ENCODE measurements at places on chromosomes 6 and 20. TPM values are rescaled to one million over a fixed set of nuclear protein-coding genes. Genes with fewer than 3 reads are reported as not detected.

GRCh38 chr6:12200761-12201160, 89.4 kb upstream of the EDN1 start:
- DNase-seq: no peak

GRCh38 chr6:118134736-118135135, 227.7 kb downstream of the SLC35F1 start:
- no peak for DNase-seq

DNA sequence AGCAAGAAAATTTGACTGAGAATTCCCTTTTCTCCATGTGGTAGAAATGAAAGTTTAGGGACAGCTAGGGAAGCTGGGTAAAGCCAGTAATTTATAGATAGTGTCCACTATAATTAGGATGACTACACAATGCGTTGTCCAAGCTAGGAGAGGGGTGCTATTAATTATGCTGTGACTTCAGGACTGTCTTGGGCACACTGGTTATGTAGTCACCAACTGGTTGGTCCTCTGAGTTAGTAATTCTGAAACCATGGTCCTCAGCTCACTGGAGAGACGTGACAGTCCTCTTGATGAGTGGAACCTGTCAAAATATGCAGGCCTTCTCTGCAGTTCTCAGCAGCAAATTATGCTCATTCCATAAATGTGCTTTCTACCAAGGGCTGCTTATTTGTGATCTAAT, 94.6 kb upstream of the ENPP5 start:
- DNase-seq: no peak

- peak; percentile 99 for DNase-seq
These were observed 8.7 kb upstream of the PMEPA1 start for GRCh38 chr20:57718490-57719009.

- no peak for DNase-seq
These were observed 36.9 kb downstream of the PANK2 start for GRCh38 chr20:3925899-3926638.

DNA sequence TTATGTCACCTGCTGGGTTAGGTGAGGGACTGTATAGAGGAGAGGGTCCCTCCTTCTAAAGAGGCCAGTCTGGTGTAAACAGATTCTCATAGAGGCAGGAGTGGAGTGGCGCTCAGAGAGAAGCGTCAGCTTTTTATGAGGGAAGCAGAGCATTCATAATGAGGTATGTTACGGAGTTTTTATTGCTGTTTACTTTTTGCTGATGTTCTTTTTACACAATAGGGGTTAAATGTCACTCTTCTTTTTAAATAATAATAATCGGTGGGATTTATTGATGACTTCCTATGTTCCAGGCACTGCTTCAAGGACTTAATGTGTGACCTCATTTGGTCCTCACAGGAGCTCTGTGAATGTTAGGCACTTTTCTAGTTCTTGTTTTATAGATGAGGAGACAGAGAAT, 79.9 kb downstream of the L3MBTL3 start:
- DNase-seq: no peak

MYT1 gene
- total RNA-seq: 0.16 TPM

DNA sequence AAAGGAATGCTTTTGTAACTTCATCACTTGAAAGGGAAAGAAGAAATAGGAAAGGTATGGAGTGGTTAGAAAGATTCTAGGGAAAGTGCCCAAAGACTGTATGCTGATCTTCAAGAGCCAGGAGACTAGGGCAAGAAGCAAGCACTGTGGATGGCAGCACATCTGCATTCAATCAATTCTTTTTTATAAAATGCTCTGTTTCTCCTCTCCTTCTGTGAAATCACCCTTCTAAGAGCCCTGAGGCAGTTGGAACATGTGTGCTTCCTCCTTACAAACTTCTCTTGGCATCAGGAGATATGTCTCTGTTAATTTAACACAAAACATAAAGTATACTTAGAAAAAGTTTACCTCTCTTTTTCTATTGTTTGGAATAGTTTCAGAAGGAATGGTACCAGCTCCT, 1162.2 kb upstream of the GJE1 start:
- DNase-seq: no peak

GRCh38 chr20:1825507-1825906, 69.7 kb upstream of the SIRPA start:
- DNase-seq: no peak

CALHM6 gene
- total RNA-seq: 8.6 TPM

- DNase-seq: no peak
These were observed 983 bp upstream of the KCNQ5 start for GRCh38 chr6:72620871-72621290.

SOX18 gene
- total RNA-seq: 5.5 TPM

DNA sequence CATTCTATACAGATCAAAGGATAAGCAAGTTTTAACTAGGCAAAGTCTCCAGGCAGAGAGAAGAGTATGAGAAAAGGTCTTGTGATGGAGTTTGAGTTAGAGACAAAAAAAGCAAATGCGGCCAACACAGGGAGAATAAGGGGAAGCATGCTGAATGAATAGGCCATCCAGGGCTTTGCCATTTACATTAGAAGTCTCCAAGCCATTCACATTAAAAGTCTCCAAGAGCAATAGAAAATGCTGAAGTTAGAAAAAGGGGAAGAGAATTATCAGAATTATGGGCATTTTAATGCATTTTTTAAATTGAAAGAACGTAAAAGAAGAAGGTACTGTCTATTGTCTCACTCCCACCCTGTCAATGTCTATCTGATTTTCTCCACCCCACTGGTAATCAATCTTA, 49.4 kb downstream of the PDSS2 start:
- no peak for DNase-seq

PNLDC1 gene
- not detected for total RNA-seq

DNA sequence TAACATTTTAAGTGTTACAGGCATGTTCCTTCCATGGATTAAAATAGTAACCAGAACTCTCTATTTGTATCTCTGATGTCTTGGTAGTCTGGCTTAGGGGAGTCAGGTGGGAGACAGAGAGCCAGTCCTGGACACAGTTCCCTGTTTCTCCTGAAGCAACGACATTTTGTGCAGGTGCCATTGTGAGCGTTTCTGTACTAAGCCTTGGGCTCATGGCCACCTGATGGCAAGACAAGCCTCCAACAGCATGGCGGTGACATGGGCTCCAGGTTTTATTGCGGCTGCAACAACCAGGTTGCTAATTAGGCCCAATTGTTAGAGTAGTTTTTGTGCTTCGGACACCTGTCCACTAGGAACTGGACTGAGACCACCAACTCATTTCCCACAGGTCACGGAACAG, 105.3 kb downstream of the PRDM13 start:
- no peak for DNase-seq

- DNase-seq: no peak
These were observed 76.5 kb downstream of the STMND1 start for GRCh38 chr6:17178326-17178725.

- DNase-seq: no peak
These were observed 103.7 kb upstream of the CD93 start for GRCh38 chr20:23189854-23190253.

DNA sequence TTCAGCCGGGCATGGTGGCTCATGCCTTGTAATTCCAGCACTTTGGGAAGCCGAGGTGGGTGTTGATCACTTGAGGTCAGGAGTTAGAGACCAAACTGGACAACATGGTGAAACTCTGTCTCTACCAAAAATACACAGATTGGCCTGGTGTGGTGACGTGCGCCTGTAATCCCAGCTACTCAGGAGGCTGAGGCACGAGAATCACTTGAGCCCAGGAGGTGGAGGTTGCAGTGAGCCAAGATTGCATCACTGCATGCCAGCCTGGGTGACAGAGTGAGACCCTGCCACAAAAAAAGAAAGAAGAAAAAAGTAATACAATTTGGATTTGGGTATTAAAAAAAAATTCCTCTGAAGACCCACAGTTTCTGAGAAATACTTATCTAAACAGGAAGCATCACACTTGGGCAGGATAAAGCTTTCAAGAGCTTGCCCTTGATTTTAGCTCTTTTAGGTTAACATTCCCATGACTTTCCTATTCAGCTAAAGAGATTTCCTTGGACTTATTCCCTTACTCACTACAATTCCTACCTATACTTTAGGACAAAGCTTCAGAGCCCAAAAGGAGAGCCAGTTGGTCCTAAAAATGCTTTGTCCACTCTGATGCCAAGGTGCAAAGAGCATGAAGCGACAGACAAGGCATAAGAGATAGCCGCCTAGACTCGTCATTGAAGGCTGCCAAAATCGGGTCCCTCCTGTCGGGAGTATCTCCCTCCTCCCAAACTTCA, 1.9 kb downstream of the ELOVL2 start:
- DNase-seq: no peak

DNA sequence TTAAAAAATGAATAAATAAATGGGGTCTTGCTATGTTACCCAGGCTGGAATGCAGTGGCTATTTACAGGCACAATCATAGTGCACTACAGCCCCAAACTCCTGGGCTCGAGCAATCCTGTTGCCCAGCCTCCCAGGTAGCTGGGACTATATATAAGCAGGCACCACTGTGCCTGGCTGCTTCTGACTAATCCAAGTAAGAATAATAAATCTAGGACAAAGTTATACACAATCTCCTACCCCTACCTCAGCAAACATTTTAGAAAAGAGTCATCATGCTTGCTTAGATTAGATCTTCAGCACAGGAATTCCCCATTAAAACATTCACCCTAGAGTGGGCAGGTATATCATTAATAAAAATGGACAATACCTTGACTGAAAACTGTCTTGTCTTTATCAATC, 124.6 kb downstream of the REV3L start:
- no peak for DNase-seq

DNA sequence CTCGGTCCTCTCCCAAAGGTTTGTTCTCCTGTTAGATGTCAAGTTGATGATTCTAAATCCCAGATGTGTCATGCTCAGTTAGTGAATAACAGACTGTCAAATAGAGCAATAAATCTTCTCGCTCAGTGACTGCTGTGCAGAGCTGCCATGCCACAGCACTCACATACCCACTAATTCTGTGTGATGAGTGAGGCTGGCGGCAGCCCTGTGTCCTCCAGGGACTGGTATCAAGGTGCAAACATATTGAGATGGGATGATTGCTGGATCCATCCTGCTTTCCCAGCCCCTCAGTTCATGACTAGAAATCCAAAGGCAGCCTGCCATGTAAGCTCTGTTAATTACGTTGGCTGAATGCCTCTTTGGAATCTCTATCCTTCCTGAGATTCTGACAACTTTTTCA, 103.9 kb downstream of the OLIG3 start:
- DNase-seq: no peak

DNA sequence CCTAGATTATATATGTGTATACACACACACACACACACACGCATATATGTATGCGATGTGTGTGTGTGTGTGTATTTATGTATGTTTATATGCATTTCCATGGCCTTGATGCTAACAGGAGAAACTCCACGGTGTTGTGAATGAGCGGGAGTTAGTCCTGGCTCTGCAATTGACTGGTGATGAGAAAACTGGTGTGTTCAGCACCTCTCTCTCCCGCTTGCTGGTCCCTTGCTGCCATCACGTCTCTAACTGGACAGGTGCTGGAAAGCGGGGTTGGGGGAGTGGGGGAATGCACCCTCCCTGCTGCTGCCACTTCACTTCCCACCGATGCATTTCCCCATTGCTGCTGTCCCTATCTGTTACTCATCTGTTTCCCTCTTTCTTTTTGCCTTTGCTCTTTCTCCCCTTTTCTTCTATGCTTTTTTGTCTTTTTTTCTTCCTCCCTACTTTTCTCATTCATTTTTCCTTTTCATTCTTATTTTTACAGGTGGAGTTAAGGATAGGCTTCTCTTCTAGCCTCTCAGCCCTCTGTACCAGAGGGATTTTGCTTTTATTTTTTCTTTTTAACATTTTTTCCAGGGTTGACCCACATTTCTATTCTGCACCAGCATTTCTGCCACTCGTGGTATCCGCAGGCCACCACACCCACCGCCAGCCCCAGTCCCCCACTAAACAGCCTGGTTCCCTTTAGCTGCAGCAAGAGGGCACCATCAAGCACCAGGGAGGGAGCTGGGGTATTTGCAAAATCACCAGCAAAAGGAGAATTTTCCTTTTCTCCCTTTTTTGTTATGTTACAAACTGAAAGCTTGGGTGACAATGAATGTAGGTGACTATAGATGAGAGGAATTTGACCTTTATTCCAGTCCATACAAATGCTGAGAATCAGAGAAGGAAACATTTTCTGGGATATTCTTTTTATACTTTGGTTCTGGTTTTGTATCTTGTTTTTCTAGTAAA, 115.6 kb downstream of the TCP11 start:
- DNase-seq: no peak

DNA sequence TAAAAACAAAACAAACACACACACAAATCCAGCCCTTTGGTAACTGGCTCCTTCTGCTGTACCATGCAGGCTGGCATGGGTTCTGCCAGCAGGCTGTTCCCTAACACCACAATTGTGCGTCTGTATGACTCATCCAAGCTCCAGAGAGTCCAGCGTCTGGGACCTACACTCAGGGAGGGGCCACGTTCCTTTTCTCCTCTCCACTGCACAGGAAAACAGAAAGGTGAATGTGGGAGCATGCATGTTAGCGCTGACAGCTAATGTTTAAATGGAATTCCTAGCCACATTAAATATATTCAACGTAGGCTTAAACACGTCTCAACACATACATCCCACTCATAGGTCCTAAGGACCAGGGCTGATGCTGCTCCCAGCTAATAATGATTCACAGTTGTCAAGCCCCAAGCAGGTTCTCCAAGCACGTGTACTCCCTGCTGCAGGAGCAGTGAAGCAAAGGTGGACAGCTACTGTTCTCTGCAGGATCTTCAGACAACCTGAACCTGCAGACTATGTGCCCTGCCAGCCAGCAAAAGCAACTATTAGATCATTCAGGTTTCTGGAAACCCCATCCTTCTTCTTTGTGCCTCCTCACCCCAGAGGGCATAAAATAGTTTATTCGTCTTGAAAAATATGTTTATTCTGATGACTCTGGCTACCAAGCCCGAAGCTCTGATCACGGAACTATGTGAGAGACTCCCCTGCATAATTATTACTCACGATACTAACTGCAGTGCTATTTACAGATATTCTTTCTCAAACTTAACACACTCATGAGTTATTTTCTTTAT, 20.9 kb downstream of the MAP1LC3A start:
- DNase-seq: no peak

GRCh38 chr20:23668477-23668951, 20.3 kb downstream of the CST4 start:
- DNase-seq: peak; percentile 74

DNA sequence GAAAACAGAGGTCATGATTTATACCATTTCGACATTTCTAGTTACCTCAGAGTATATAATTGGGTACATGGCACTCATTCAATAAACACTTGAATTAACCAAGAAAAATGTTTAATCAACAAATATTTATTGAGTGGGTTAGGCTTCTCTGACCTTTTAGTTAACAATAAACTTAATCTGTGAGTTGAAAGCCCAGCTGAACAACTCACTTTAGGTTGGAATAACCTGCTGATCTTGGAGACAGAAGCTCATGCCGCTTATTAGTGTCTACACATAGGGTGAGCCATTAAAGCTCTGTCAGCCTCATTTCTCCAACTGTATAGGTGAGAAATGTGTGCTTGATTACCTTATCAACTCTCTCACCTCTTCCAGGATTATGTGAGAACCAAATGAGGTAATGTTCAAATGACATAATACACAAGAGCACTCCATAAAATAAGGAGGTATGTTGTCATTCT, 98.2 kb upstream of the DTNBP1 start:
- no peak for DNase-seq

Data from sigmoid colon (tissue), 7 donors.